GM04504 (cell line): ENCODE measurements at places on chromosomes 3 and 15.

DNA sequence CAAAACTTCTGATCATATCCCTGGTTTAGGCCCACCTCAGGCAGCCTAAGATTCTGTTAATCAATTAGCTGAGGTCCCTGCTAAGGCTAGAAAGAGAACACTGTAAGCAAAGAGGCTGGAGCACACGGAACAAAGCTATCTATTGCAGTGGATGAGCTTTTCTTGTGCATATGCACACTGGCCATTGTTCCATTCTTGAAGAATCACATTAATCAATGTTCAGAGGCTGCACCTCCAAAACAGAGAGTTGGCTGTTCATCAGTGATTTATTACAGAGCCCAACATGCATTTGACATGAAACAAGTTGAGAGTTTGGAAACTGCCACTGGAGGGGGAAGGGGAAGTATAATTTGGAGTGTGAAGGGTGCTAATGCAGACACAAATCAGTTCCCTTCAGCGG is 873.0 kb downstream of the ROBO1 start:
- no peak for DNase-seq

DNA sequence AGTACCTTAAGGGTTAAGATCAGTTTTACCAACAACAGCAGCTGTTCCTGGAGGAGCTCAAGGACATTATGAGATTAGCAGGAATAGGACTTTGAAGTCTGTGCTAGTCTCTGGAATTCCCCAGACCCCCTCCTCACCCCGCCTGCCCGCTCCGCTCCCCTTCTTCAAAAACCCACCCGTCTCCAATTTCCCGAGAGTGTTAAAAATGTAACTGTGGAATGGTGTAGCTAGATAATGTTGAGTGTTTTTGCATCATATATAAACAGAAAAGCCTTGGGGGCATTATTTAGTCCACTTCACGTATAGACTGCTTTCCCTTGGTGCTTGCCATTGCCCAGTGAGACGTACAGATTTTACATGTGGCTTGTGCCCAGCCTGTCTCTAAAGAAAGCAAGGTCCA is 65.0 kb upstream of the SEMA6D start:
- DNase-seq = no peak

- no peak for DNase-seq
Observed at GRCh38 chr3:42410370-42411131, at the start of gene LYZL4. LYZL4 (minus strand) TSS chr3:42410610; CDS start chr3:42407251, 3,359 bp downstream.

GRCh38 chr3:183313351-183313750 is 60.3 kb downstream of the B3GNT5 start:
- no peak for DNase-seq

GRCh38 chr3:169699536-169700050 is 36.1 kb upstream of the MECOM start:
- DNase-seq = no peak

GRCh38 chr3:78690766-78691165 is 1077.0 kb downstream of the ROBO1 start:
- no peak for DNase-seq

DNA sequence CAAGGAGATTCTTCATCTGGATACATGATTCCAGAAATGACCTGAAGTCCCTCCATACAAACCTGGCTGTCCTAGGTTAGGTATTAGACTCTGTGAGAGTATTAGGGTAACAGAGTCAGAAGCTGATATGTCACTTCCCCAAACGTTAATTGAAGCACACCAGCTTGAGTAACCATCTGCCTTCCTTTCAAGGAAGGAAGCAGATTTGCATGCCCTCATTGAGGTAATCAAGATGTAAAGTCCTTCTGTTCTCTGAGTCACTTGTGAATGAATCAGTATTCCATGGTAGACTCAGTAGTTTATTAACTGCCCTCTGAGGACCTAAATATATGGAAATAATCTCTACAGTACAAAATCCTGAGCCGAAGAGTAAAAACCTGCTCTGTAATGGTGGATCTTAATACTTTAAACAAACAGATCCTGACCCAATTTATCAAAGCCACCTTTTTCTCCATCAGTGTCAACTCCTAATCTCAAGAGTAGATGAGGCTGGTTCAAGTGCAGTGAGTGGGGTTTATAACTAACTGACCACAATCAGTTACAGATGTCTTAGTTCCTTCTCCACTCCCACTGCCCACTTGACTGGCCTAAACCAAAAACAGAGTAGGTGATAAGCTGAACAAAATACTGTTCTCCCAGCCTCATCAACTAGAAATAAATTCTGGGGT is 246.2 kb upstream of the CHRM5 start:
- DNase-seq = no peak

DNA sequence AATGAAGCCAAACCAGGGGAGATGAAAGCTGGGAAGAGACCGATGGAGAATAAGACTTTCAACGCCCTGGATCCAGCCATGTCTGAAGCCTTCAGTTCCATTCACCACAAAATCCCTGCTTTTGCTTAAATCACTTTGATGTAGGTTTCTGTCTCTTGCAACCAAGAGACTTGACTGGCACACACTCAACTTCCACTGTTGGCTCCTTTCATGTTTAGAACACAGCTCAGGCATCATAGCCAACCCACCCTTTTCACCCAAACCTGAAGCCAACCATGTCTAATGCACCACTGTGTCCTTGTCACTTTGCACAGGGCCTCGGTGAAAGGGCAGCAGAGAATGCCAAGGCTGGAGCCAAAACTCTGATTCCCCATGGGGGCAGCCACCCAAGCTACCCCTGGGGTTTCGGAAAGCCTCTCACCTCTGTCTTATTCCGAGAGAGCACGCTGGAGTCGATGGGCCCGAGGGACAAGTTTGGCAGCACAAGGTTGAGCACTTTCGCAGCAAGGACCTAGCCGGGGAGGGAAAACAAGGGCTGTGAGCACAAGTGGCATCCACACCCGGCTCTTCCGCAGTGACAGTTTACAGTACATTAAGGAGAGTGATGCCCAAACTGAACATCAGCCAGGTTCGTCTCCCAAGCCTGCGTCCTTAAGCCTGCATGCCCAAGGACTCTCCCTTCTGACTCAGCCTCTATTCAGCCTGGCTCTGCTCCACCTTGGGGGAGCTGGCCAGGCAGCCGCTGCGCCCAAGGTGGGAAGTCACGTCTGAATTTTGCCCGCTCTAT is 37.6 kb downstream of the ABTB1 start:
- no peak for DNase-seq

- no peak for DNase-seq
Observed at GRCh38 chr3:113174801-113175485, 36.4 kb upstream of the BOC start.

DNA sequence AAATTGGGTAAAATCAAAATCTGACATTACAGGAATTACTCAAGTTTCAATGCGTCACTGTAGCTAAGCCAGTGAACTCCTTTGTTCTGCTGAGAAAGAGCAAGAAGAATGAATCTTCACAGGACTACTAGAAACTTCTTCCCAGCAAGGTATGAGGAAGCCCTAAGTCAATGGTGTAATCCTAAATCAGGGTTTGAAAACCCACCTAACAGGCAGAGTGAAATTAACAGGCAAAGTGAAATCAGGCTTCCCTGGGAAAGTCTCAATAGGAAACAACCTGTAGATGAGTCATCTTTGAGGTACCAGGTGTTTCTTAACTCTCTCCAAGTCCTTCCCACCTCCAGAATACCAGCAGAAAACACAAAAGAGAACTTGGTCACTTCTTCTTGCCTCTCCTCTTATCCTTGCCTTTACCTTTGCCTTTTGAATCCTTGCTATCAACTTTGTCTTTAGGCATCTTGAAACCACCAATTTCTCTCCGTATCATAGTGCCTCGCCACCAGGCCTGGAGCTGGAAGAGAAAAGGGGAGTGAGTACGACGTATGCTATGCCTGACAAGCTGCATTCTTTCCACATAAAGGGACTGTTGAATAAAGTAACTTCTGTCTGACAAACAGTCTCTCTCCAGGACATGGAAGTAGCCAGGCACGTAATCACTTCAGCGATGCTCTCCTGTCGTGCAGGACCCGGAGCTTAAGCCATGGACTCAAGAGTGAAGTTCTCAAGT is 60.6 kb upstream of the RPL35A start:
- DNase-seq = no peak

DNA sequence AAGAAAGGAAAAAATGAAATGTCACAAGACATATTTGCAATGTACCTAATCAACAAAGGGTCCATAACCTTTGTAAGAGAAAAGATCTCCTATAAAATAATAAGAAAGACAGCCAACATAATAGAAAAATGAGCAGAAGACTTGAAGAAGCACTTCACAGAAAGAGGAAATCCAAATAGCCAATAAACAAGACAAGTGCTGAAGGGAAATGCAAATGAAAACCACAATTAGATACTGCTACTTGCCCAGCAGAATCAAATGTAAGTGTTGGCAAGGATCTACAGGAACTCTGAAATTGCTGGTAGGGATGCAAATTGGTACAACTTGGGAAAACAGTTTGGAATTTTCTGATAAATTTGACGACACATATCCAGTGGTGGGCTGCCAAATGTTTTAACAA is 15.1 kb upstream of the TOPAZ1 start:
- DNase-seq = no peak

- DNase-seq = no peak
Observed at GRCh38 chr3:193711166-193711485, 118.1 kb downstream of the OPA1 start.

- no peak for DNase-seq
Observed at GRCh38 chr3:128681369-128681829, 30.8 kb upstream of the RPN1 start.
